ENCODE measurements at places on chromosomes 12 and 14.
A peak's percentile ranks its signal among the peaks of the same experiment; 100 is the strongest.

DNA sequence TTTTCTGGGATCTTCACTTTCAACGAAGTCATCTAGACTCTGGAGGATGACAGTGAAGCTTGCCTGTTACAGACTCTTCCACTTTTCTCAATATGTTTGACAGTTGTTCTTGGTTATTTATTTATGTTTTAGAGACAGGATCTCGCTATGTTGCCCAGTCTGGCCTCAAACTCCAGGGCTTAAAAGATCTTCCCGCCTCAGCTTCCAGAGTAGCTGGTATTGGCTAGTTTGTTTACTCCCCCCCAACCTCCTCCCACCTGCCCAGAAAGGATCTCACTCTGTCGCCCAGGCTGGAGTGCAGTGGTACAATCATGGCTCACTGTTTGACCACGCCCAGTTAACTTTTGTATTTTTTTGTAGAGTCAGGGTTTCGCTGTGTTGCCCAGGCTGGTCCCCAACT lies 3.3 kb downstream of the SPATS2 start:
- DNase-seq = no peak

DNA sequence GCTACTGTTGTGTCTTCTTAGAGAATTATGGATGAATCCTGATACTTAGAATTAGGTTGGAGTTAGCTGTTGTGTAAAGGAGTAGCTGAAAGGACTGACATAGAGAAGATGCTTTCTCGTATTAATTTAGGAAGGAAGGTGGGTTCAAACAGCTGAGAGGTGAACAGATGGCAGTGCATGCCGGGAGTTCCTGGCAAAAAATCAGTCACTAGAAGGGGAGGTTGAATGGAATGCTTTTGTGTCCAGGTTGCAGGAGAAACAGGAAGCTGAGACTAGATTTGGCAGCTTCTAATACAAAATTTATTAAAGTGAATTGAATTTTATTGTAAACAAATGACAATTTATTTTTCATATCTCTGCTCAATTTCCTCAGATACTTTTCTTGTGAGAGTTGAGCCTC lies 70.8 kb downstream of the BTG1 start:
- no peak for DNase-seq

DNA sequence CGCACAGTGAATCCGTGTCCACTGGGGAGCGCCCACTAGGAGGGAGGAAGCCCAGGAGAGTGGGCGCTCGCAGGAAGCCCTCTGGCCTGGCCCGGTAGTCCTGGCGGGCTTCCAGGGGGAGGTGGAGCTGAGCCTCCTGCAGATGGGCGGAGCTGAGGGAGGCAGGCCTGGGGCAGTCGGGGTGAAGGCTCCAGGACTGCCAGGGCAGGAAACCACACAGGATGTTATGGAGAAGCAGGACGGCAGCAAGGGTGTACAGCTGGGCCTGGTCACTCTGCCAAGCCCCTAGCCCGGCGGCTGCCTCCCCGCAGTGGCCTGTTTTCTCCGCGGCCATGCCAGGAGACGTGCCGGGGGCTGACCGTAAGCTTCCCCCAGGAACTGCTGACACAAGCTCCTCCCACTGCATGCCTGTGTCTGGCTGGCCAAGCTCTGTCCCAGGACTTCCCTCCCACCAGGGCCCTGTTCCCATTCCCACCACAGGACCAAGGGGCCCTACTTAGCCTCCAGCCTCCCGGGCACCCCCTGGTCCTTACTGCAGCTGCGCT lies 143.4 kb upstream of the C14orf180 start:
- DNase-seq = peak; percentile 91

DNA sequence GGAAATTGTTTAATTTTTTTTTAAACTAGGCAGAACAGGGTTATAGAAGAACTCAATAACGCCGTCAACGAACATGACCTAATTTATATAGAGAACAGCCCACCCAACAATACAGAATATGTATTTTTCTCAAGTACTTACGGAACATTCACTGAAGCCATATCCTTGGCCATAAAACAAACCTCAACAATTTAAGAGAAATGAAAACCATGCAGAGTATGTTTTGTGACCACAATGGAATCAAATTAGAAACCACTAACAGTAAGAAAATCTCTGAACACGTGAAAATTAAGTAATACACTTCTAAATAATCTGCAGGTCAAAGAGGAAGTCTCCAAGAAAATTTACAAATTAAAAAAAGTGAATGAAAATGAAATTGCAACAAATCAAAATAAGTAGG lies 9.4 kb downstream of the SART3 start:
- no peak for DNase-seq

GRCh38 chr14:87847216-87847755 lies 145.7 kb downstream of the GALC start:
- no peak for DNase-seq

- peak; percentile 91 for DNase-seq
Observed at GRCh38 chr12:3365463-3366411, 125.3 kb upstream of the PRMT8 start.

GRCh38 chr12:67601126-67601525 lies 47.4 kb upstream of the DYRK2 start:
- DNase-seq = no peak

GRCh38 chr12:32773691-32774090 lies 18.0 kb upstream of the YARS2 start:
- DNase-seq = no peak

DNA sequence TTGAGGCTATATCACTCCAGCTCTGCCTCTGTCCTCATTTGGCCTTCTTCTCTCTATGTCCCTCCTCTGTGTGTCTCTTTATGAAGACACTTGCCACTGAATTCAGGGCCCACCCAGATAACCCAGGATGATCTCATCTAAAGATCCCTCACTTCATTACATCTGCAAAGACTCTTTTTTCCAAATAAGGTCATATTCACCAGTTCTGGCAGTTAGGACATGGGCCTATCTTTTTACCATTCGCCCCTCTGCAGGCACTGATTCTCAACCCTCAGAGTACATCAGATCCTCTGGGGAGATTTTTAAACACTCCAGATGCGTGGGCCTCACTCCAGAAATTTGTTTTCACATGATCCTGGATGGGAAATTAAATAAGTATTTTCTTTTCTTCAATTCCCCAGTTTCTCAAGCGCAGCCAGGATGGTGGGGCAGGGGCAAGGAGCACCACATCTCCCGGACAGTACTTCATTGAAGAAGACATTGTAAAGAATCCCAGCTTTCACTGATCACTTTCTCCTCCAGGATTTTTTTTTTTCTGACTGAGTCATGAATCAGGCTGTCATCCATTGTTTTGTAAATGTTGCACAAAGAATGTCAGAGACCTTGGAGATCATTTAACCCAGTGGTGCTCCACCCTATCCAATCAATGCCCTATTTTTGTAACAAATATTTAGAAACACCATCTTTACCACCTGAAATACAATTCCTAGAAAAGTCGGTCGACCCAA lies 27.4 kb downstream of the CRACR2A start:
- no peak for DNase-seq

DNA sequence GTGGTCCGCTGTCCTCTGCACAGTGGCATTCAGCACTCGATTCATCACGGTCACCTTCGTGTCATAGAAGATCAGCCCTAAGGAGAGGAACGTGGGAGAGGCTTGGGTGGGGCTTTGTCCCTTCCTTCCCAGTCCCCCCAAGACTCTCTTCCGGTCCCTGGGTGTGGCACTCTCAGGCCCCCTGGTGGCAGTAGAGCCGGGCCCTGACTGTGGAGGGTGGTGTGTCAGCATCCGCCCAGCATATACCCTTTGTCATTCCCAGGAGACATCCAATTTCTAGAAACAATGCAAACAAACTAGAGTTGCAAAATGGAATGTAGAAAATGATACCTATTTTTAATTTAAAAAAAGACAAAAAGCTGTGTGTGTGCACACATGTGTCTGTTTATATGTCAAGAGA lies 45.0 kb downstream of the TRAFD1 start:
- peak; percentile 58 for DNase-seq

Measured in SK-N-SH (cell line).